NCI-H1092 (cell line): ENCODE measurements at places on chromosomes 4 and X.

GRCh38 chrX:24672701-24673190 lies 21.0 kb upstream of the POLA1 start:
- no peak for DNase-seq

DNA sequence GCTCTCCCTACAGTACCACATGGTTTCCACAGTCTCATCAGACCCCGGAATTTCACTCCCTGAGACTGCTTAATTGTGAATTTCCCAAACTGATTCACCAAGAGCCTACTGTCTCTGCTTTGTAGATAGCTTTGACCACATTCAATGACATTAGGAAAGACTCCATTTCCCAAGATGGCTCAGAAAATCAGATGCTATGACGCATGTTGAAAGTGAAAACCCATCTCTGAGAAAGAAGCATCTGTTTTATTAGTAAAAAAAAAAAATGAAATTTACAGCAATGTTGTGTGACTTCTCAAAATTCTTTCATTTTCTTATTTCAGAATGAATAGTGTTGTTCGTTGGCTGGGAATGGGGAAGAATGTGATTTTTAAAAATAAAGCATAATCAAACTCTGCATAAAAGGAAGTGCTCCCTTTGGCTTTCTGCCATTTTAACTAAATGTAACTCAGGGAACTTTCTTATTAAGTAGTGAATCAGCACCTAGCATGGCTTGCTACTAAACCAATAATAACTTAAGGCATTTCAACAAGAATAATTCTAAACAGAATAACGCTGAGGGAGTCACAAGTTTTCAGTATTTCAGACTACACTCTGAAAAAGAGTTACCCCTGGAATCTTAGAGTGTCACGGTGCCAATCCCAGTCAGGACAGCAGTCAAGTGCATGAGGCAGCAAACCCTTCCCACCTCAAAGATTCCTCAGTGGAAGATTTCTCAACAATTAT lies 97.4 kb upstream of the MYOZ2 start:
- DNase-seq = no peak

GRCh38 chr4:168154546-168155277 lies 62.4 kb downstream of the ANXA10 start:
- DNase-seq = no peak

DNA sequence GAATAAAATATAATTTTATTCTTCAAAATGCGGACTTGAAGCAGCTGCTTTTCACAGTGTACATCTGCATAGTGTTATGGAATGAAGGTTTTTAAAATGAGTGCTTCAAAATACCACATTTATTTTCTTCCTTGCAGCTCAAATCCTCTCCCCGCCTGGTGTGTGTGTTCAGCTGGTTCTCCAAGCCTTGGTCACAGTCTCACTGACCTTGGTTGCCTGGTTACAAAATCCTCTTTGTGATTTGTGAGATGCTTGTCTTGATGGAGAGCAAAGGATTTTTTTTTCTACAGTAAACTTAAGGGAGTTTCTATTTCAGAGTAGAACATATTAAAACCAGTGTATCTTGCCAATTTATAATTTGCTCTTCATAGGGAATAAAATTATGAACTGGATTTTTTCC lies 139.2 kb downstream of the PCDH18 start:
- peak; percentile 74 for DNase-seq

- DNase-seq = no peak
Measured at GRCh38 chrX:288561-288991, 7.4 kb downstream of the PLCXD1 start.

DNA sequence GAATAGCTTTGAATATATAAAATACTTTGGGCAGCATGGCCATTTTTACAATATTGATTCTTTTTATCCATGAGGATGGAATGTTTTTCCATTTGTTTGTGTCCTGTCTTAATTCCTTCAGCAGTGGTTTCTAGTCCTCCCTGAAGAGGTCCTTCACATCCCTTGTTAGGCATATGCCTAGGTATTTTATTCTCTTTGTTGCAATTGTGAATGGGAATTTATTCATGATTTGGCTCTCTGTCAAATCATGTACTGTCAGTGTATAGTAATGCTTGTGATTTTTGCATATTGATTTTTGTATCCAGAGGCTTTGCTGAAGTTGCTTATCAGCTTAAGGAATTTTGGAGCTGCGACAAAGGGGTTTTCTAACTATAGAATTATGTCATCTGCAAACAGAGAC lies 18.5 kb downstream of the UGT2B15 start:
- no peak for DNase-seq

GRCh38 chr4:78512357-78512920 lies 39.1 kb upstream of the ANXA3 start:
- no peak for DNase-seq

GRCh38 chr4:7581477-7581876 lies 146.7 kb upstream of the PSAPL1 start:
- no peak for DNase-seq

- DNase-seq = no peak
Measured at GRCh38 chr4:155972098-155972497, 18.4 kb upstream of the CTSO start.

GRCh38 chr4:110877778-110878370 lies 255.0 kb upstream of the PITX2 start:
- DNase-seq = no peak

GRCh38 chr4:82861529-82861928 lies 29.4 kb downstream of the SEC31A start:
- DNase-seq = no peak

DNA sequence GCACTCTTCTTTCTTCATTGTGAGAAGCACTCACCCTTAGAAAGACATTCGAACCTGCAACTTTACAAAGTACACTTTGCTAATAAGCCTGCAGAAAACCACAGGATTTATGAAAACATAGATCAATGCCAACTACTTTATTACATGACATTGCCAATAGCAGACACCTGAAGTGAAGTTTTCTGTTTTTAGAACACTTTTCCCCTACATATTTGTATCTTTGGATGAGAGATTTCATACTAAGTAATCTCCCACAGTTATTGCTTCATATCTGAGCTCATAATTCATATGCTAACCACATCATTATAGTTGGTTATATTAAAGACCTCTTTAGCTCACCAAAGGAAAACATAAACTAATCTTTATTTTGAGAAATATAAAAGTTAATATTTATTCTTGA lies 276.5 kb upstream of the CTSO start:
- DNase-seq = no peak

DNA sequence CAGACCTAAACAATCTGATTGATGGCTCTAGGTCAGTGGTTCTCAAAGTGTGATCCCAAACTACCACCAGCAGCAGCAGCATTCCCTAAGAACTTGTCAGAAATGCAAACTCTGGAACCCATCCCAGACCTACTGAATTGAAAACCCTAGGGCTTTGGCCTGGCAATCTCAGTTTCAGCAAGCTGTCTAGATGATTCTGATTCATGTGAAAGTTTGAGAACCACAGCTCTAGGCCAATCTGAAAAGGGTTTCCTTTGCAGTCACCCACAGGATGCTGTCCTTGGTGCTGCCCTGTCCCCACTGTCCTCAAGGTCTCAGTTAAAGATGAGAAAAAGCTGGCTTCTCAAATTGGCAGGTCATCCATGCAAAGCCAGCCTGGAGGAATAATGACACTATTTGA lies 34.8 kb downstream of the SMPX start:
- no peak for DNase-seq

GRCh38 chr4:25860586-25861279 lies 2.1 kb downstream of the SEL1L3 start:
- DNase-seq = no peak

DNA sequence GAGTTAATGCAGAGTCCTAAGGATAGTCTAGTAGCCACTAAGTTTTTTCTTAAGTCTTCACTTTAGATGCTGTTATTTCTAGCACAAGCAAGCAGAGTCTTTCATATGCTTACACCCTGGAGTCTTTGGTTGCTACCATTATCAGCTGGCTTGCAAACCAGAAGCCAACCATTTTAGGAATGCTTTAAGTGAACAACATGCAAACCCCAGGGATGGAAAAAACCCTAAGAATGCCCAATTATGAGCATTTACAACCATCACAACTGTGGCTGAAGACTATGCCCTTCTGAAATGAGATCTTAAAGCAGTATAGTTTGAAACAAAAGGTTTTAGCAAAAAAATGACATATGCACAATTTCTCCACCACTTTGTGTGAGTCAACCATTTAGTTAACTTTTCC lies 6.6 kb downstream of the MID1IP1 start:
- no peak for DNase-seq

- DNase-seq = no peak
Measured at GRCh38 chr4:36081185-36081584, 163.1 kb downstream of the ARAP2 start.

- DNase-seq = no peak
Measured at GRCh38 chr4:110061076-110061475, 137.3 kb downstream of the ELOVL6 start.

DNA sequence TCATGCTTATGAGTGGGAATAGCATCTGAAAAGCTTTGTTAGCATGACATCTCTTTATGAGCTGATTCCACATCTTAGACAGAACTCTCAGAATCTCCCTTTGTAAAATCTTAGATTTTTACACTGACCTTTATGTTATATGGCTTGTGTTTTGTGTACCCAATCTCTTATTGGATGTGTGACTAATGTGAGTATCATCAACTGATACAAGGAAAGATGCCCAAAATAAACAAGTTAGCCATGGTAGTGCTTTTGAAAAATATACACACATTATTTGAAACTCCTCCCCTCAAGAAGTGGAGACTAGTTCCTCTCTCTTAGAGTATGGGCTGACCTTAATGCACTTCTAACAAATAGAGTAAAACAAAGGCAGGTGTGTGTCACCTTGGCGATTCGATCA lies 160.1 kb upstream of the NRK start:
- DNase-seq = no peak

DNA sequence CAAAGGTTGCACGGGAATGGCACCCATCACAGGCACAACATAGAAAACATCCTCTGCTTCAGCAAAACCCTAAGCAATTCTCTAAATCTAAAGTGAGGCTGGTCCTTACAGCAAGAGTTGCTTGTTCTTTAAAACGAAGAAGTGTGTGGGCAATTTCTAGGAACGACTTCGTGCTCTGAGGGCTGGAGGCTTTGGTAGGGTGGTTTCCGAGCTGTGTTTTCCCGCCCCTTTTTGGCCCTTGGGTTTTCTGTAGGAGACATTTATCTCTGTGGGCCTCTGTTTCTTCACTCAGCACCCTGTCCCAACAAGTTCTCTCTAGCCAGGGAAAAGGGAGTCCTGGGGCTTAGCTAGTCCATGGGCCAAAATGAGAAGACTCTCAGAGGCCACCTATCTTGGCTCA lies 84.2 kb downstream of the SLC2A9 start:
- DNase-seq = no peak
